Activated naive CD4-positive, alpha-beta T cell treated with Interleukin-2 at 50 U/mL for 16 hours (primary cell): ENCODE measurements at places on chromosomes 2 and 18.

GRCh38 chr18:45316127-45316526, 299.1 kb upstream of the SLC14A2 start:
- no peak for DNase-seq

GRCh38 chr2:207855591-207855990, 85.9 kb upstream of the FZD5 start:
- DNase-seq, result no peak

- no peak for DNase-seq
These were observed 3.1 kb downstream of the KCNE4 start for GRCh38 chr2:223055140-223055539.

DNA sequence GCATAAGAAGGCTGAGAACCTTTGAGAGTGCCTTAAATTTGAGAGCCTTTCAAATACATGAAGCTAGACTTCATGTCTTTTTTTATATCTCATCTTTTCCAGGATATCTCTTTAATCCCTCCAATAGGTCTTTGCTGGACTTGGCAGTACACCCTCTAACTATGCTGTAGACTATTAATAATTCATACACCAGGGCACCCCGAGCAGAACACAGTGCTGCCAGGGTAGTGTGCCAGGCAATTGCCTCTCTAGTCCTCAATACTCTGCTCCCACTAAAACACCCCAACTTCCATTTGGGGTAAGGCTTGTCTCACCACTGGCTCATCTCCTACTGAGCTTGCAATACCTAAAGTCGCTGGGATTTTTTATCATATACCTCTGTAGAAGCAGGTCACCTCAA, 80.8 kb downstream of the VIT start:
- no peak for DNase-seq

- DNase-seq, result no peak
These were observed 274.0 kb upstream of the SPRED2 start for GRCh38 chr2:65706411-65706810.

- no peak for DNase-seq
These were observed 172.8 kb upstream of the RBMS1 start for GRCh38 chr2:160666154-160667060.

DNA sequence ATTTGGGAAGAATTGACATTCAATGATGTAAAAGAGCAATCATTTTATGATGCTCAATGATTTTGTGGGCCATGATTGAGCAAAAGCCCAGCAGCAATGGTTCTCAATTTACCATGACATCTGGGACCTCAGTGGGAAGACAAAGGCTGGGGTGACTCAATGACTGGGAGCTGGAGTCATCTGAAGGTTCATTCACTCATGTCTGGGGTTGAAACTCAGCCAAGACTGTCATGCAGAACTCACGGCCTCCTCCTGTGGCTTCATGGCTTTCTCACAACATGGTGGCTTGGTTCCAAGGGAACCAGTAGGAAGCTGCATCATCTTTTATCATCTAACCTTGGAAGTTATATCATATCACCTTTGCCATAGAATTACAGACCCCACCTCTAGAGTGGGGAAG, 45.1 kb upstream of the CD226 start:
- no peak for DNase-seq

DNA sequence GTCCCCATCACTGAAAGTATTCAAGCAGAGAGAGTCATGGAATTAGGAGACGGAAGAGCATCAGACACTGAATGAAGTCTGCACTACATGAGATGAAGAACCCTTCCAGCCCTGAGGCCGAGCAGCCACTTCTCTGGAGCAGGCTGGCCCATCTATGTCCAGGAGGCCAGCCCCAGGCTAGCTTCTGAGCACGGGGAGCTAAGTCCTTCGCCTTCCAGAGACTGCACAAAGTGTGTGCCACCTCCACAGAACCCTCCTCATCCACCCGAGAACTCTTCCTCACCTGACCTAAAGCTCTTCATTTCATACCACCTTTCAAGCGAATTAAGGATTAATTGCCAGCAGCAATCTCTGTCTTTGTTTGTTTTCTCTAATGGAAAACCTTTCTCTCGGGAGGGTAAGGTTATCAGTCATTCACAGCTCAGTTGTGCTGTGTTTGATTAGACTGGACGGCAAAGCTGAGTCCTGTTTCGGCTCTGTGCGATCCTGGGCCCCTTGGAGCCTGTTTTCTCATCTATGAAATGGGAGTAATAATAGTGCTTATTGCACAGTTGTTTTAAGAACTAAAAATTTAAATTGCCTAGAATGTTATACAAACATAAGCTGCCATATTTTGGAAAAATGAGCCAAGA, 38.0 kb downstream of the SCTR start:
- no peak for DNase-seq

DNA sequence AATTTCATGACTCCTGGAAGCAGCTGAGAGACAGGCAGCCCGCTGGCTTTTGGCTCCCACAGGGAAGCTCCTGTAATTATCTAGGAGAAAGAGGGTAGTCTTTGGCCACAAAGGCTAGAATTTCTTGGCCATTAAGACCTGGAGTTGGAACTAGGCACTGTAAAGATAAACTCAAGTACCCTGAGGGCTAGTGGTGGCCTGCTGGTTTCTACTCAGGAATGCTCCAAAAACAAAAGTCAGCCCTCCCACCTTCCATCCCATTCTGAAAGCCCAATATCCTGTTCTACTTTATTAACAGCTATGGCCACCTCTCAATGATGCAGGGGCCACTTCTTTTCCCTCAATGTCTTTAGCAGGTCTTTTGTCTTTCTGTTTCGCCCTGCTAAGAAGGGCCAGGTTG, 34.0 kb upstream of the CYP26B1 start:
- DNase-seq, result no peak

DNA sequence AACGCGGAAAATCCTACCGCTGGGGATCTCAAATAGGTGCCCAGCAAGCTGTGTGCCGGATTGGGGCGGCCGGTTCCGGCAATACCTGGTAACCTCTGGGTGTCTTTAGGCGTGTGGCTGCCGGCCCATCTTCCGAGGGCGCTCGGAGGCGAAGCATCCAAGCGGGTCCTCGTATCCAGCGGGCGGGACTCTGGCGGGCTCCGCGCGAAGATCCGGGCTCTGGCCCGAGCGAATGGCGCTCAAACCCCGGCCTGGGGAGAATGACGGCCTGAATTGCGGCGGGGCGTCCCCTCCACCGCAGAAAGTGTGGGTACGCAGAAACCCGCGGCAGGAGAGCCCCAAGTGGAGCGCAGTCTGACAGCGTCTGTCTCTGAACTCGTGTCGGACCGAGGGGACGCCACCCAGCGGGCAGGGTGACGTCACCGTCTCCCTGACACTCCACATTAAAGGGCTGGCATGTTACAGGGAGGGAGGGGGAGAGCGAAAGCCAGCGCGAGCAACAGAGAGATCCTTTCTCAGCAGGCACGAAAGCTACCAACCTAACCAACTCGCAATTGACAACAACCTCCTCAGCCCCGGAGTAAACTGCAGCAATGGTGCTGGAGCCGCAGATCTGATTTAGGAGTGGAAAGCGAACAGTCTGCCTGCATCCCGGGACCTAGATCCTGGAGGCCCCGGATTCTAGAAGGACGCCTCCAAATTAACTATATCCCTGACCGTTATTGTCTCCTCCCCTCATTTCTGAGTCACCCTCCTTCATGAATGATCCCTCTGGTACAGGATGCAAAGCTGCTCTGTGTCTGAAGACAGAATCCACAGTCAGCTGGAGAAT, at the start of gene SKOR2:
SKOR2 (minus strand) TSS at position 372 of the 832 bp plus-strand sequence. CDS start 2,477 bp downstream, outside the sequence.
- DNase-seq, result no peak
